T-cell (primary cell): ENCODE measurements at places on chromosomes 6 and 20. TPM values are rescaled to one million over a fixed set of nuclear protein-coding genes. Genes with fewer than 3 reads are reported as not detected.

Gene TMEM151B
- 0.13 TPM for total RNA-seq

Gene PRDM13
- not detected for total RNA-seq

Gene GTSF1L
- 0.30 TPM for total RNA-seq

DNA sequence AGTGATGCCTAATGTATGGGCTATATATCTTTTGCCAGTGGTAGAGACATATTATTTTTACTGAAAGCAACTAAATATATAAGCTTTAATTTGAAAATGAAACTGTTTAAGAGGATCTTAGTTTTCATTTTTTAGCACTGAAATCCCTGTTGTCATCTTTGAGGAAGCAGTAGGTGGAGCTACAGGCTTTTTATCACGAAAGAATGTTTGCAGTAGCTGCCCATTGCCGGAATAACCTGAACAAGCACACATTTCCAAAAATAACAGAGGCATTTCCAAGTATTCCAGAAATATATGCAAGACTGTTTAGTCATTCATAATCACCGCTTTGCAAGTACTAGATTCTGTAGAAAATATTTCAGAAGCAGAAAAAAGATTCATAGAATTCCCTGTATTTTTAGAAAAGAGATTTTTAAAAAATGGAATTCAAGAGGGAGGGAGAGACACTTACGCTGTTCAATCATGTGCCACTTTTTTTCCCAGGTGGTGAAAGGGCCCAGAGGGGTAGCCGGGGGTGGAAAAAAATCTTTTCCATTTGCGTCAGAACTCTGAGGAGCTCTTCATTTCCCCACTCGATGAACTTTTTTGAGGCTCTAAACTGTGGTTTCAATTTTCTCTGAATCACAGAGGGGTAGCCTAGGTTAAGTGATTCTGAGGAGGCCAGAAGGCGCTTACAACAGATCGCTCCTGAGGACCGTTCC, 142.5 kb upstream of the FERMT1 start:
- no peaks in the 10 kb centered on the region for H3K36me3 ChIP-seq
- no peaks in the 10 kb centered on the region for H3K4me1 ChIP-seq
- no peaks in the 10 kb centered on the region for H3K27me3 ChIP-seq
- no peak overlapping the region for H3K27ac ChIP-seq
- DNase-seq, result no peak
- H3K4me3 ChIP-seq, result no peak overlapping the region

GRCh38 chr20:62835931-62836861, 19.3 kb downstream of the COL9A3 start:
- no peak for DNase-seq
- no peaks in the 10 kb centered on the region for H3K36me3 ChIP-seq

- H3K27me3 ChIP-seq, result no peaks in the 10 kb centered on the region
- H3K27ac ChIP-seq, result no peak overlapping the region
- H3K4me1 ChIP-seq, result no peaks in the 10 kb centered on the region
- no peak for DNase-seq
- no peak overlapping the region for H3K4me3 ChIP-seq
Observed at GRCh38 chr6:66772800-66773199, 1065.8 kb upstream of the EYS start.

DNA sequence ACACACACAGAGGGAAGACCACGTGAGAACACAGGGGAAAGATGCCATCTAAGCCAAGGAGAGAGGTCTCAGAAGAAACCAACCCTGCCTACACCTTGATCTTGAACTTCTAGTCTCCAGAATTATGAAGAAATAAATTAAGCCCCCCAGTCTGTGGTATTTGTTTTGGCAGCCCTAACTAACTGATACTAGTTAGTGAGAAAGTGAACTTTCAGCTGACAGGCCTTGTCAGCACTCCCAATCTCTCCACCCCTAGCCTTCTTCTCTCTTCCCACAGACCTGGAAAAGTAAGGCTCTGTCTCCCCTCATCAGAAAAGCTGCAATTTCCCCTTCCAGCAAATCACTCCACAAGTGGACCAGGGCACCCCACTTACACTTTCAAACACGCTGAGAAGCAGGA, 108.6 kb upstream of the CDYL start:
- H3K4me1 ChIP-seq, result no peaks in the 10 kb centered on the region
- H3K36me3 ChIP-seq, result no peaks in the 10 kb centered on the region
- H3K4me3 ChIP-seq, result no peak overlapping the region
- DNase-seq, result no peak
- H3K27ac ChIP-seq, result no peak overlapping the region

- no peaks in the 10 kb centered on the region for H3K4me1 ChIP-seq
- no peaks in the 10 kb centered on the region for H3K27me3 ChIP-seq
- H3K36me3 ChIP-seq, result no peaks in the 10 kb centered on the region
- H3K4me3 ChIP-seq, result no peak overlapping the region
- no peak for DNase-seq
Observed at GRCh38 chr6:20777801-20778200, 243.5 kb downstream of the CDKAL1 start.

DNA sequence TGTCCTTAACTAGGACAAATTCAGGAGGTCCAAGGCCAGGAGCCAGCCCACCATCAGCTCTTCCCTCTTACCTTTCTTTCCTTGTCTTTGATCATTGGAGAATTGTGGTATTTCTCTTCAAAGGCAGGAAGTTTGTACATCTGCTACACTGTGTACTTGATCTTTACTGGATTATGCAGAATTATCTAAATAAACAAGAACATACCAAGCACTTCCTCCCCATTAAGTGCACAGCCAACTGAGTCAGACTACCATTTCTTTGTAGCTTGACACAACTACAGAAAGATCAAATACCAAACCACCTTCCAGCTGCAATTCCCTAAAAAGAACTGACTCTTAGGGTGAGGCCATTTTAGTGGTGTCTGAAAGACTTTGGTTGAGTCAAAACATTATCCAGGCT, 195.1 kb downstream of the HDGFL1 start:
- no peak overlapping the region for H3K27ac ChIP-seq
- H3K4me1 ChIP-seq, result peaks cover 7% of the 10 kb centered on the region
- H3K36me3 ChIP-seq, result no peaks in the 10 kb centered on the region
- H3K27me3 ChIP-seq, result no peaks in the 10 kb centered on the region

GRCh38 chr6:160085713-160086505, 35.7 kb upstream of the SLC22A1 start:
- H3K36me3 ChIP-seq, result peaks cover 88% of the 10 kb centered on the region
- no peak overlapping the region for H3K4me3 ChIP-seq
- no peaks in the 10 kb centered on the region for H3K27me3 ChIP-seq
- H3K27ac ChIP-seq, result no peak overlapping the region
- no peak for DNase-seq
- no peaks in the 10 kb centered on the region for H3K4me1 ChIP-seq

DNA sequence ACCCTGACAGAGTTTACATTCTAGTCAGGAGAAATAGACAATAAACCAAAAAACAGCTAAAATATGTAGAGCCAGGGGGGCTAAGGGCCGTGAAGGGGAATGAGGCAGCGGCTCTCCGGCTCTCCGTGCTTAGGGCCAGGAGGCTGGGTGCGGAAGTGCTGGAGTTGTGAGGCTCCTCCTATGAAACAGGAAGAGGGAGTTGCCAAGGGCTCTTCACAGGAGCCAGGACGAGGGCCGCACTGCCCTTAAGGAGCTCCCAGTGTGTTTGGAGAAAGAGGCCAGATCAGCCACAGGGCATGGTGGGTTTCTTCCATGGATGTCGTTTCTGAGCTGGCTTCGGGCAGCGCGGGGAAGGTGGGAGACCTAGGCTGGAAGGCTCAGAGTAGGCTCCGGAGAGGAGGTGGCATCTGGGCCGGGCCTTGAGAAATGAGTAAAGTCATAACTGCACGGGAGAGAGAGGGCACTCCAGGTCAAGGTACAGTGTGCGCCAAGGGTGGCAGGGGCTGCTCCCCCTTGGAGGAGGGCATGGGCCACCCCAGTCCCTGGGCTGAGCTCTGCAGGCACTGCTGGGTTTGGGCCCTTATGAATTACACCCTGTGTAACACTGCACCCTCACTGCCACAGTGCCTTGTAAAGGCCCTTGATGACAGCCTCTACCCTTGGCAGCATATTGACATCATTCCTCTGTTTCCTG, 20.8 kb upstream of the MLN start:
- no peaks in the 10 kb centered on the region for H3K4me1 ChIP-seq
- no peak overlapping the region for H3K4me3 ChIP-seq
- no peaks in the 10 kb centered on the region for H3K27me3 ChIP-seq
- no peaks in the 10 kb centered on the region for H3K36me3 ChIP-seq
- no peak overlapping the region for H3K27ac ChIP-seq

DNA sequence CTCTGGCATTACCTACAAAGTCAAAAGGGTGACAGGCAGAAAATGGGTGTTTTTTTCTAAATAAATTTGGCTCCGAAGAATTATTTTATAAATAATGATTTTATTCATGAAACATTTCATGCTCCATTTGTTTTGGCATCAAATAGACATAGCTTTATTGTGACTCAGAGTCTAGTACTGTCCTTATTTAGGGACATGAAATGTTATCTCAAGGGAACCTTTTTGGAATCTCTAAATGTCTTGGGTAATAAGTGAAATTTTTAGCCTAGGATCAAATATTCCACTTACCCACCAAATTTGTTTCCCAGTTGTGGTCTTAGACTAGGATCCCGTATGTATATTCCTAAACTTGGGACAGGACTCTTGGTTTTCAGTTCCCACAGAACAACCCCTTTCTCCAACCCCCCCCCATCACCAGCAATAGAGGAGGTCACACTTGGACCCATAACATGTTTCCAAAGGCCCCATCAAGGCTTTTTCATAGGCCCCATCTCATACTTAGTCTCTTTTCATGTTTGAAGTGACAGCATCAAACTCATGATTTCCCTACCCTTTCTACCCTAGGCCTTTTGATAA, 81.8 kb downstream of the JAG1 start:
- no peak for DNase-seq
- no peak overlapping the region for H3K4me3 ChIP-seq
- H3K36me3 ChIP-seq, result no peaks in the 10 kb centered on the region
- no peak overlapping the region for H3K27ac ChIP-seq
- no peaks in the 10 kb centered on the region for H3K27me3 ChIP-seq
- no peaks in the 10 kb centered on the region for H3K4me1 ChIP-seq

GRCh38 chr6:35558571-35558970, 45.9 kb upstream of the TULP1 start:
- H3K4me1 ChIP-seq, result no peaks in the 10 kb centered on the region
- H3K36me3 ChIP-seq, result no peaks in the 10 kb centered on the region
- H3K27ac ChIP-seq, result no peak overlapping the region
- no peak overlapping the region for H3K4me3 ChIP-seq

DNA sequence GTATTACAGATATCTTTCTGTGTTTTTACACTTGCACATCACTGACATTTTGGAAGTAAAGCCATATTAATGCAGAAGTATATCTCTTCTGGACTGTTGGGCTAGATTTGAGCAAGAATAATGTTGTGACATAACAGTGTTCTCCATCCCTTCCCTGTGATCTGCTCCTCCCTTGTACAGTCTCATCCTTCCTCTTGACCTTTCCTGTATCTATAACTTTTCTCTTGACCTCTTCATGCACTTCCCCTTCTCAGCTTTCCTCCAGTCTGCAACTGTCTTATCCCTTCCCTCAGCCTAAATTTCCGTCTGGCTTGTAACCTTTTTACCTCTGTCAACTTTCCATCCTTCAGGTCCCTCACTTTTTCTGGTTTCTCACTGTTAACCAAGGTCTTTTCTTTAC, 29.8 kb downstream of the NCOA3 start:
- DNase-seq, result no peak
- H3K36me3 ChIP-seq, result peaks cover 4% of the 10 kb centered on the region
- H3K4me1 ChIP-seq, result no peaks in the 10 kb centered on the region
- no peaks in the 10 kb centered on the region for H3K27me3 ChIP-seq

- H3K4me3 ChIP-seq, result no peak overlapping the region
- peaks cover 35% of the 10 kb centered on the region for H3K4me1 ChIP-seq
Observed at GRCh38 chr6:149064660-149065015, 252.9 kb upstream of the TAB2 start.

DNA sequence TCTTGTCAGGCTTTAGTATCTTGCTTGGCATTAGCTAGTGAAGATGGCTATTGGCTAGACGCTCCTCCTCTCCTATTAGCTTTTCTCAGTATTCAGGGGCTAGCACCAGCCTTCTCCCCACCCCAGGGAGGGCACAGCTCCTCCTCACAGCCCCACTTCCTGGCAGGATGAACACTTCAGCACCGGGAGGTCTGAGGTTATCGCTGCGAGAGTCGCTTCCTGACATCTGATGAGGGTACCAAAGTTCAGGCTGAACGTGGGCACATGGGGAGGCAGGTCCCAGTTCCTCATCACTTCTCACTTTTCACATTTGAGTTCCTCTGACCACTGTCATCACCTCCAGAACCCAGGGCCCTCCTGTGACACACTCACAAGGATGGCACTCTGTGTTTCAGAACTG, 66.6 kb downstream of the LAMA4 start:
- H3K4me3 ChIP-seq, result no peak overlapping the region
- H3K36me3 ChIP-seq, result no peaks in the 10 kb centered on the region
- H3K27me3 ChIP-seq, result peaks cover 12% of the 10 kb centered on the region
- no peak overlapping the region for H3K27ac ChIP-seq

- no peak overlapping the region for H3K4me3 ChIP-seq
- no peaks in the 10 kb centered on the region for H3K4me1 ChIP-seq
- no peaks in the 10 kb centered on the region for H3K27me3 ChIP-seq
- no peak for DNase-seq
- H3K36me3 ChIP-seq, result peaks cover 10% of the 10 kb centered on the region
Observed at GRCh38 chr6:42808492-42809483, 26.9 kb downstream of the BICRAL start.

DNA sequence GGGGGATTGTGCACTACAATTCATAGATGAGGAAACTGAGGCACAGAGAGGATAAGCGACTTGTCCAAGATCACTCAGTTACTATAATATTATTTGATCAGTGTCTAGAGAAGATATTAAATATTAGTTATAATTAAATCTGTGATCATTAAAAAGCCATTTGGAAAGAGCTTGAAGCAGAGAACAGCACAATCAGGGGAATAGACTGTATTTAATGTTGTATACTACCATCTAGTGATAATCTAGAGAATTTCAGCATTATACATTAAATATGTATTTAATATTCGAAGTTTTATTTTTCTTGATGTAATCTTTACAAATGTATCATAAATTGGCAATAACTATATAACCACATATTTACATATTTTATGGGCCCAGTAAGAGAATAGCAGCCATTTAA, 20.1 kb upstream of the MTCL3 start:
- H3K4me3 ChIP-seq, result no peak overlapping the region
- no peaks in the 10 kb centered on the region for H3K36me3 ChIP-seq
- DNase-seq, result no peak
- no peak overlapping the region for H3K27ac ChIP-seq
- H3K27me3 ChIP-seq, result no peaks in the 10 kb centered on the region

GRCh38 chr6:120122401-120122800, 772.8 kb upstream of the MAN1A1 start:
- H3K27me3 ChIP-seq, result no peaks in the 10 kb centered on the region
- no peaks in the 10 kb centered on the region for H3K36me3 ChIP-seq
- H3K4me1 ChIP-seq, result no peaks in the 10 kb centered on the region
- no peak for DNase-seq
- H3K4me3 ChIP-seq, result no peak overlapping the region
- H3K27ac ChIP-seq, result no peak overlapping the region

DNA sequence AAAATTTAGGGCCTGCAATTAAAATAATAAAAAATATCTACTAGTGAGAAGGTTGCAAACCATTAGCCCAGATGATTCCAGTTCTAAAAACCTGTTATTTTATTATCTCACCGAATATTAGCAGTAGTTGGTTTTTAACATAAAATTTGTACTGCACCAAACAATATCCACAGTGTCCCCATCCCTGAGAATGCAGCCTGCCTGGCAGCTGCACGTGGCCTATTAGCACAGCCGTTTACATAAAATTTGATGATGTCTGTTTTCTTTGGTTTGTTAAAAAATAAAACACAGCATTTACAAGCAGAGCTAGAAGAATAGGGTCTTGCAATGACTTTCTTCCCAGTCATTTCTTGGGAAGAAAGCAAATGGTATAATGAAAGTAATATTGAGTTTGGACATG, 58.2 kb downstream of the FUT9 start:
- no peaks in the 10 kb centered on the region for H3K27me3 ChIP-seq
- no peak overlapping the region for H3K4me3 ChIP-seq
- no peaks in the 10 kb centered on the region for H3K4me1 ChIP-seq

GRCh38 chr20:24442909-24443308, 26.5 kb upstream of the SYNDIG1 start:
- peaks cover 7% of the 10 kb centered on the region for H3K27me3 ChIP-seq
- no peak overlapping the region for H3K4me3 ChIP-seq
- H3K36me3 ChIP-seq, result no peaks in the 10 kb centered on the region
